ENCODE measurements at places on chromosomes 16 and 17.

- no peak for DNase-seq
Measured at GRCh38 chr17:65292430-65292829, 155.3 kb downstream of the RGS9 start.

DNA sequence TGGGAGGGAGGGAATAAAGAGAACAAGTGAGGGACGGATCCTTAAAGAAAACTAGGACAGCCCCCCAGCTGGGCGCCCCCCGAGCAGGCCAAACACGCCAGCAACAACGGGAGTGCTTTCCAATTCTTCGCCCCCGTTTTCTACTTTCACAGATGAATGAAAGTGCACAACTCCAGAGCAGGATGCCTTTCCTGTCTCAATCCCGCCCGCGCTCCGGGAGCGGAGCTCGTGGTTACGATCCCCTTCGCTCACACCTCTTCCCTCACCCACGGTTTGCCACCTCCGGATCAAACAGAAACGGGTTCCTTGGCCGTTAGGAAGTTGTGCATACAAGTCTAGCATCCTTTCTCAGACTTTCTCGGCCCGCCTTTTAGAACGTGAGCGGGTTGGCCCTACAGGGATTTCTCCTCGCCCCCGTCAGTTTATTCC, 680 bp downstream of the SKA2 start:
- no peak for DNase-seq

DNA sequence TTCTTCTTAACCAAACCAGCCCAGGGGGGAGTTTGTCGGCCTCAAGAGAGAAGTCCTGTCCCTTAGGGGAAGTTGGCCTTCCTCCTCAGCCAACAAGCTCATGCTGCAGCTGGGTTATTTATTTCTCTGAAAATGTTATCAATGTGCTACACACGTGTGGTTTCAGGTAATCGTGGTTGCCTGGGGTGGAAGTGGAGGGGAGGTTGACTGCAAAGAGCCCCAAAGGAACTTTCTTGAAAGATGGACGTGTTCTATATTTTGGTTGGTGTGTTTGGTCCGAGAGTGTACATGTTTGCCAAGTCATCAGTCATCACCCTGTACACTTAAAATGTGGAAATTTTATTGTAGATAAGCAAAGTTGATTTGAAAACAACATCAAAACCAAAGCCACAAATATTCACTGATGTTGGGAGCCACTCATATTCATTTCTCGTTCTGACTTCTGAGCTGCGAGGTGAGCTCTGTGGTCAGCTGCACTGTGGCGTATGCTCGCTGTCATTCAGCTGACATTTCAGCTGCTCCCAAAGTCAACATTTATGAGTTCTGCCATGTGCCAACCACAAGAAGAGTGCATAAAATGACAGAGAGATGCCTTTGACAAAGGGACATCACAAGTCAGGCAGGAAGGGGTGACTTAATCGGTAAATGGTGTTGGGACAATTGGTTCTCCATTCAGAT, 26.5 kb upstream of the ADGRG1 start:
- no peak for DNase-seq

GRCh38 chr16:12489357-12489990, 314.2 kb downstream of the CPPED1 start:
- DNase-seq = no peak

DNA sequence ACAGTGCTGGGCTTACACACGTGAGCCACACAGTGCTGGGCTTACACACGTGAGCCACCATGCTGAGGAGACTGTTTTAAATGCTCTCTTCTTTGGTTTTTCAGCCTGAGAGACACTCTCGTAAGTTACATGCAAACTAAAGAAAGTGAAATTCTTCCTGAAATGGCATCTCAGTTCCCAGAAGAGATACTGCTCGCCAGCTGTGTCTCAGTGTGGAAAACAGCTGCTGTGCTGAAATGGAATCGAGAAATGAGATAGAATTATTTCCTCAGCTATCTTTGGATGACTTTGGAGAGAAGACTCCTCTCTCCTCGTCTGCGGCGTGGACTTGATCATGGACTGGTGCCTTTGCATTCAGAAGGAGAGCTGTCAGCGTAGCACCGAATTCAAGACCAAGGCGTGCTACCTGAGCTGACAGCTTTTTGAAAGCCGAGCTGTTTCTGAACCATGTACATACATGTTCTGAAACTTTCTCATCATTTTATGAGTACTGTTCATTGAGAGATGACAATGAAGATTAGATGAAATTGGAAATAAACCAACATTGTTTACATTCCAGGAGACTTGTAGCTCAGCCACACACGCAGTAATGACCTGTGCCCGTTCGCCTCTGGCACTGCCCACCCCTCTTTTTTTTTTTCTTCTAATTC, 21.6 kb upstream of the ENDOV start:
- no peak for DNase-seq

DNA sequence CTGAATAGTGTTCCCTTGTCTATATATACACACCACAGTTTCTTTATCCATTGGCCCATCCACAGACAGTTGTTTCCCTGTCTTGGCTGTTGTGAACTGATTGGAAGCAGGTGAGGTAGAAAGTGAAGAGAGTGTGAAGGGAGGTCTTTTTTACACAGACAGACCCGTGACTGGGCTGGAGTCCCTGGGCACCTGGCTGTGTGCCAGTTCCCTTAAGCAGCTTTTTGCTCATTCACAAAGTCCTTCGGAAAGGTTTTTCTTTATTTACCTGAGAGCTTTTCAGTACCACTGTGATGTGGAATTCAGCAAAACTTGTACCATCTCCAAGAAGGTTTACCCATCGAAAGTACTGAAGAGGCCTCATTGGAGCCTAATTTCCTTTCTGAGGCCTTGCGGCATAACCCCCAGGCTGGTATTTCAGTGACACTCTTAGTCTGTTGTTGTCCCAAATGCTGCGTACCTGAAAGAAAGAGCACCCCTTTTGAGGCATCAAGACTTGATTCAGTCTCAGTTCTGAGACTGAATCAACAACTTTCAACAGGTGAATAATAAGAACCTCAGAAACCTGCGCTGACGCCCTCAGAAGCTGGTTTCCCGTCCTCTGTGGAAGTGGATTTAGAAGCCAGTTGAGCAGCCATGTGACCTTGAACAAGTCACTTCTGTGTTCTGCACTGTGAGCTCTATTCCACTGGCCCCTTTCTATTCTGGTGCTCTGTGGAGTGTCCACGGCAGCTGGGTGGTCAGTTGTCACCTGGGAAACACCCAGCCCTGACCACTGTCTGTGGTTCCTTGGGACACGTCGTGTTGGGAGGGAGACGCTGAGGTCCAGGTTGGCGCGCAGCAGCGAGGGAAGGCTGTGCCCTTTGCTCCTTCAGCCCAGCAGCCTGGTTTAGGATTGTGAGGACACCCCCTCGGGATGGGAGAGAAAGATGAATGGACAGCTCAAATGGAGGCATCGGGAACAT, 53.9 kb upstream of the CRISPLD2 start:
- no peak for DNase-seq

DNA sequence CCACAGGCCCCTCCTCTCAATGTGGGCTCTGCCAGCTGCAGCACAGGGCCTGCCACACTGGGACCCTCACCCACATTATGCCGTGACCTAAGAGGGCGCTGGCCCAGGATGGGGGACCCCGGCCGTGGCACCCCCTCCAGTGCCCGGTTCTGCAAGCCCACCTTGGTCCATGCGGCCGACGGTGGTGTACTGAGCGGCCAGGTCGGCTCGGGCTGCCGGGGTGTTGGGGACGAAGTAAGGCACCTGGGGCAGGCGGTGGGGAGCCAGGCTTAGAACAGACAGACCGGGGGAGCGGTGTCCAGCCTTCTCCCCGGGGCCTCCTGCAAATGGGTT, 6.5 kb downstream of the SGSH start:
- no peak for DNase-seq

- DNase-seq = no peak
Measured at GRCh38 chr17:81902023-81902652, at the start of gene NPB. TSS of gene NPB (plus strand) at chr17:81902238. CDS start at chr17:81902278, 40 bp downstream.

GRCh38 chr16:18855196-18855595, 53.8 kb upstream of the ARL6IP1 start:
- no peak for DNase-seq

DNA sequence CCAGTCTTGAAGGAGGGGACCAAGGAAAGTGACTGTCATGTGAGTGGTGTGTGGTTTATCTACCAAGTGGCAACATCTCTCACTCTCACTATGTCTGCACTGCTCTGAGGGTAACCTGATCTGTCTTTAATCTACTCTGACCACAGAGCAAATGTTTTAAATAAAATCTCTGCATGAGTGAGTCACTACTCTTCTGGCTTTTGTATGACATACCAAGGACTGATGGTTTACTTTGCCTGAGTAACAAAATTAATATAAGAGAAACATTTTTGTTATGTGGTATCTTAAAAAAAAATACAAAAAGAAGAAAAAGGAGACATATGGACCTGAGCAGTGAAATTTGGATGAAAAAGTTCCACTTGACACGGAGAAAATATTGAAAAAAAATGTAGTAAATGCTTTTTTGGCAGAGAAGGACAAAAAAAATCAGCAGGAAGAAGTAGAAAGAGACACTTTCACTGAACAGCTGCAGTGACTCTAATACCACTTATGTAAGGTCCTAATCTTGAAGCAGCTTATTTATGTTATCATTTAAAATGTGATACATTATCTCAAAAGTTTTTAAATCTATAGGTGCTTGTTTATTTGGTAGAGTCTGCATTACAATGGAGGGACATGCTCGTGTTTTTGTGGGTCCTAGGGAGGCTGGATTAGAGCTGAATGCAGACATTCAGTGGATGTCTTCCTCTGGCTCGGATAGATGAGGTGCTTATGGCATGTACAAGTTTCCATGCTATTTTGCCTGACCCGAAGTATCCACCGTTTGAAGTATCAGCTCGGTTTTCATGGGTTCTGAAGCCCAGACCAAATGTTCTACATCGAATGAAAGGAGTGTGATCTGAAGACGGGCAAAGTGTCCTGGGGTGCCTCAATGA, 240.7 kb downstream of the MAP2K6 start:
- DNase-seq = peak; percentile 64

GRCh38 chr17:4786516-4786915, 352 bp upstream of the VMO1 start:
- DNase-seq = no peak

DNA sequence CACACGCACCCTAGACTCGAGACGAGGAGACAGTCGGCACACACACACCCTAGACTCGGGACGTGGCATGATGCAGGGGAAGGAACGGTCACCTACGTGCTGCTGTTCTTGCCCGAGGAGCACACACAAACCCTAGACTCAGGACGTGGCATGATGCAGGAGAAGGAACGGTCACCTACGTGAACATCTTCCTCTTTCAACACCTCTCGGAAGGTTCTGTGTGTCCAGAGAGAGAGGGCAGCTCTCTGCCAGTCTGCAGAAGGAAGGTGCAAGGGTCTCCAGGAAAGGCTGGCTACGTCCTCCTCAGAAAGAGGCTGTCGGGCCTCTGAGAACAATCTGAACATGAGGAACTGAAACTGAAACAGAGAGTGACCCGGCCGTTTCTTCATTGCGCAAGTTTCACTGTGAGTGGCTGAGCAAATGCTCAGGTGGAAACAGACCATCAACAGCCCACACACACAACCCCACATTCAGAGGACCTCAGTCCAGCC, 43.4 kb downstream of the ZNF276 start:
- no peak for DNase-seq

- DNase-seq = no peak
Measured at GRCh38 chr16:66386629-66387622, 20.4 kb downstream of the CDH5 start.
